ENCODE measurements at places on chromosomes 6 and 20.

GRCh38 chr20:38633577-38634093, 32.0 kb downstream of the ARHGAP40 start:
- DNase-seq, result peak; percentile 84

DNA sequence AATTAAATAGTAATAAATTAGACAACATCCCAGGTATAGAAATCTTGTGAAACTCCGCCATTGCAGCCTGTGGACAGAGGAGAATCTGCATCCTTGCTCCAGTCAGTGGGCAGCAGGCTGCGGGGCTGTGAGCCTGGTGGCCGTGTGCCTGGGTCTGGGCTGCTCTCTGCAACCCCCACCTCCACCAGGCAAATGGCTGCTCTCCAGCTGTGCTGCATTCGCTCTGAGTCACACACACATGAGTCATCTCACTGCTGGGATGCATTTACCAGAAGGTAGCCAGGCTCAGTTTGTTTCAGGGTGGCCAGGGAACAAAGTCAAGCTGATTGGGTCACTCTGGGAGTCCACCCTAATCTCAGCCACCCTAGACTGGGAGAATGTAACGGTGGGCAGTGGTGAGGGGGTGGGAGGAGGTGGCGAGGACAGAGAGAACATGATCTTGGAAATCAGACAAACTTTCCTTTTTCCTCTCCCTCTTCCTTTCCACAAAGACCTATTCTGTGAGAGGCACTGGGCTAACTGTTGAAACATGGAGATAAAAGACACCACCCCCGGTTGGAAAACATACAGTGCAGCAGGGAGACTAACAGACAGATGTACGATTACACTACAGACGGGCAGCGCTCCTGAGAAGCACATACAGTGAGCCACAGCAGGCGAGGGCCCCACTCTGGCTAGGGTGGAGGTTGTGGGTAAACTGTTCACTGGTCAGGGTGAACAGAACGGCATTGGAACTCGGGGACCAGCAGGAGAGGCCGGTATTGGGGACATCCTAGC, 59.2 kb downstream of the TRAM2 start:
- no peak for DNase-seq

GRCh38 chr6:37049758-37050044, 44.2 kb downstream of the FGD2 start:
- no peak for DNase-seq

GRCh38 chr6:47160702-47161101, 118.6 kb upstream of the ADGRF1 start:
- no peak for DNase-seq

- DNase-seq, result peak; percentile 63
Measured at GRCh38 chr20:35992713-35993335, 24.4 kb downstream of the CNBD2 start.

GRCh38 chr6:53679446-53679933, 13.9 kb upstream of the KLHL31 start:
- no peak for DNase-seq

GRCh38 chr20:47927944-47928343, 142.7 kb upstream of the SULF2 start:
- no peak for DNase-seq

DNA sequence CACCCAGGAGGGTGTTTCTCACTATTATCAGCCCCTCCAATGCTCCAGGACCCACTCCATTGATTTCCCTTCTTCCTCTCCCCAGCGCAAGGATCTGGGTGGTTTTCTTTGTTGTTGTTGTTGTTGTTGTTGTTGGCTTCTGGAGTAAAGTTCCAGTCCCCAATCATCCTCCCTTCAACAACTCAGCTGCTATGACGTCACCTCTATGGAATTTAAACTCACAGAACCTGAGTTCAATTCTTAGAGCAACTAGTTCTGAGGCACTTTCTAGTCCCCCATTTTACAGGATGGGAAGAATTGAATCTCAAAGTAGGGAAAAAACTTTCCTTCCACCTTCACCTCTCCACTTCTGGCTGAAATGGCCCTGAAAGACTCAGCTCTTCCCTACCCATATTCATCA, 9.7 kb upstream of the WFDC8 start:
- no peak for DNase-seq

- no peak for DNase-seq
Measured at GRCh38 chr6:35041086-35041861, 99.9 kb downstream of the TCP11 start.

DNA sequence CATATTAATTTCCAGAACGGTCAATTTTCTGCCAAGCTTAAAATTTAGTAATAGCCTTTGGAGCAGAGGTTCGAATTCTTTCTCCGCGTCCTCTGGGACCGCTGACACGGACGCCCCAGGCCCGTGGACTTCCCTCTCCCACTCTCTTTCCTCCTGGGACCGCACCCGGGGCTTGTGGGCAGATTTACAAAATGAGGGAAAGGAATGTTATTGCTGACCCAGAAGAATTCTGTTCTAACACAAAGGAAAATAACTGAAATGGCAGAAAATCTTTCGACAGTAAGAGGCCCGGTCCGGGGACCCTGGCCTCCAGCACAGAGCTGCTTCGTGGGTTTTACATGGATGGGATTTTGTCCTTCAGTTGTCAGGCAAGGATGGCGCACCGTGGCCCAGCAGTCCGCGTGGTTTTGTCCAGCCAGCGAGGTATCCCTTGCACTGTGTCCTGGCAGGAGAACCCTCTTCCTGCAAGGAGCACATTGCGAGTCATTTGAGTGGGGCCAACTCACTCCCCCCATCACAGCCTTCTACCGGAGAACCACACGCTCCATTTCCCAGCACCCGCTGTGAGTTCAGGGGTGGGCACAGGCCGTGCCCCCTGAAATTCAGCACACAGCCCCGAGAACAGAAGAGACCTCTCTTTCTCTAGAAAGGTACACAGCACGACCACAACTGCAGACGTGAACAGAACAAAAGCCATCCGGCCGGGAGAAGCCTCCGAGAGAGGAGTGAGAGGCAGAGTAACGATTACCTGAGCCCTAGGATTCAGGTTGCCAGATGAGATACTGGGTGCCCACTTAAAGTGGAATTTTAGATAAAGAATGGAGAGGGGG, 106.0 kb upstream of the AFDN start:
- DNase-seq, result peak; percentile 37

DNA sequence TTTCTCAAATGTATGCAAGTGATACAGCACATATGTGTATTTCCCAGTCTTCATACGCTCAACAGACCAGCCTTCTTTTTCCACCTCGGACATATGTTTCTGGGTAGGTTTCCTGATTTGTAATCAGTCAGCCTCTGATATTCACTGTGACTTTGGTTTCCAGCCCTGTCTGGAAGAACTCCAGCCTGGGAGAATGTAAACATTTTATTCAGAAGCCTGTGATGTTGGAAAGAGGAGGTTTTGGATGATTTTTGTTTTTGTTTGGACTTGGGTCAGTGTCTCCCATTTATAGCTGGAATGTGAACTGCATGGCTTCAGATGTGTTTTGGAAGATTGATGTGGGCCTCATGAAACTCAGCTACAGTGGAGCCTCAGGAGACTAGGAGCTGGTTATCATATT, 172.2 kb upstream of the CENPW start:
- DNase-seq, result no peak

- peak; percentile 67 for DNase-seq
Measured at GRCh38 chr20:44646023-44646640, 5.4 kb downstream of the ADA start.

DNA sequence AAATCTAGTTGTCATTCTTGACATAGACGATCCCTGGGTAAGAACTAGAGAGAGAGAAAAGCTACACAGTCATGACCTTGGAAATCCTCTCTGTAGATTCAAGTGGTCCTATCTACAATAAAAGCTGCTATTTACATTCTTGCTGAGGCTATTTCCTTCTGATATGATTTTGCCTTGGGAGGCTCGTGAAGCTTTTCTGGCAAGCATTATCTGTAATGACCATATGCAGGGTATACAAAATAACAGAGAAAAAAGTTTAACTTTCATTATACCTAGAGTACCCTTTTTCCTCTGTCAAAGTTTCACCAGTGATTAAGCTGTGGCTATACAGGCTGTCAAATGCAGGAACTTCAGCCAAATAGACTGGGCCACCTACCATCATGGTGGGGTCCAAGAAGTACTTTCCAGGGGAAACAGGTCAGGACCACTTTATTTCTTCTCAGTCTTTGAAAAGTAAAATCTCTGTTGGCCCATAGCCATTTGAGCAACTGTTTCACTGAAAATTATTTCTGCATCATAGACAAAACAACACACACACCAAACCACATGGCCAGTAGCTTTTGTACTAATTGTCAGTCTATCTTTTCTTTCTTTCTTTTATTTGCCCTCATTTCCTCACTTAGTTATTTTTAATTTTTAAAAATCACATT, 677.0 kb upstream of the ID4 start:
- DNase-seq, result no peak

GRCh38 chr20:38120625-38120988, 44.5 kb downstream of the TGM2 start:
- DNase-seq, result no peak

DNA sequence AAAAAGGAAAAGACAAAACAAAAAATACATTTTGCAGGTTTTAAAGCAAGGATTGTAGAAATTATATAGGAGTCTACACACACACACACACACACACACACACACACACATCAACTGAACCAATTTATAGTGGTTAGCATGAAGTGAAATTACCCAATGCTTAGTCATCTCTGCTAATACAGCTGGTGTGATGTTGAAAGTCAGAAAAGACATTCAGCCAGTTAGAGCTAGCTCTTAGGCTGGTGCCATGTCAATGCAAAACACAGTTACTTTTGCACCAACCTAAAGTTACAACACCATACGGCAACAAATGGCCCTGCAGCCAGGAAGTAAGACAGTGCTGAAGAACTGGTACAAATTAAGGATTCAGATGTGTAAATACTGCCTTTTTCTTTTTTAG, 15.2 kb downstream of the FAM210B start:
- DNase-seq, result no peak

- no peak for DNase-seq
Measured at GRCh38 chr20:539848-540247, 3.7 kb downstream of the CSNK2A1 start.

GRCh38 chr6:79056226-79056625, 21.8 kb downstream of the PHIP start:
- no peak for DNase-seq

GRCh38 chr6:127289934-127290333, 23.3 kb downstream of the RNF146 start:
- DNase-seq, result no peak

DNA sequence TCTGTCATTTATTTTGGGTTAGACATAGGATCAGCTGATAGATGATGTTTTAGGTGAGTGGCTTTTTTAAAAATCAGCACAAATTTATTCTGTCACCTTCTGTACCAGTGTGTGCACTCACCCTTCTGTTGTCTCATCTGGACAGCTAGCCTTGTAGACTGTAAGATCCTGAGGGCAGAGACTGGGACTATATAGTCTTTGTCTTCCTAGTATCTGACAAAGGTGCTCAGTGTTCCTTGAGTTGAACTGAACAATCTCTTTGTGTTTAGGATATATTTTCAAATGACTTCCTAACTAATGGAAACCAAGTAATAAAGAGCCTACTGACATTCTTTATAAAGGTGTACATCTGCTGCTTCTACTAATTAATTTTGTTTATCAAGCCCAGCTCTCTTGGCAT, 3.0 kb downstream of the DCBLD1 start:
- DNase-seq, result no peak

- no peak for DNase-seq
Measured at GRCh38 chr20:1931830-1932229, 36.6 kb downstream of the SIRPA start.

- DNase-seq, result no peak
Measured at GRCh38 chr6:82836022-82836575, 229.5 kb downstream of the UBE3D start.

GRCh38 chr20:45639687-45640086, 8.6 kb upstream of the WFDC9 start:
- no peak for DNase-seq

GRCh38 chr6:109794201-109794923, 103.3 kb downstream of the FIG4 start:
- no peak for DNase-seq

- no peak for DNase-seq
Measured at GRCh38 chr6:113018351-113019151, 671.4 kb downstream of the RFPL4B start.

- no peak for DNase-seq
Measured at GRCh38 chr6:35730745-35731413, 6.0 kb upstream of the ARMC12 start.

DNA sequence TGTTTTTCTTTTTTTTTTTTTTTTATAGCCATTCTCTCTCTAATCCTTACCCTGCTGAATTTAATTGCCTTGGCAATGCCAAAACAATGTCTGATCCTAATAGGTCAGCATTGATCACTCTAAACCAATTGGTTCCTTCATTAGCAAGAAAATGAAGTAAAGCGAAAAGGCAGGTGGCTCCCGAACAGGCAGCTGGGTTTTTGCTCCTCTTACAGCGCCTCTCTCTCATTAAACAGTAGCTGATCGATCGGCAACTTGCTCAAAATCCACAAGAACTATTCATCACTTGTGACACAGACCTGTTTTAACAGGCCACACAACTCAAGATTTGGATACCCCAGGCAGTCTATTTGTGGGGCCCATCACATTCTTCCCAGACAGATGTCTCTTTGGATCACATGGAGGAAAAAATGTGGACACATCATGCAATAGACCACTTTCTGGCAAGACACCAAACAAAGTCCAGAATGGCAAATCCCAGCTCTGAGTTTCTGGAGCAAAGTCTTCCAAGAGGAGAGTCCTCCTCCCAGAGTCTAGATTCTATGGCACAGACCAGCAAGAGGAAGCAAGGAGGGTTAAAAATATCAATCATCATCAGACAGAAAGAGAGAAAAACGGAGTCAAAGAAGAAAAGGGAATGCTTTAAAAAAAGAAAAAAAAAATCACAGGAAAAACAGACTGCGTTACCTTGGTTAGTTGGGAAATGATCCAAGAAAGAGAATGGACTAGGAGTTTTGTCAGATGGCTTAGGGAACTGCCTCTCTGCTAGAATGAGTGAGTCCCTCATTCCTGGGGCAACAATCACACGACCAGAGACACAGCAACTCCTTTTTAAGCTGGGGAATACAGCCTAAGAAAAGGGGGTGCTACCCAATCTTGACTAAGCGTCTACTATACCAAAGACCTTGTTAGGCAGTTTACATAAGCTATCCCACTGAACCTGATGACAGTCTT, 247.8 kb downstream of the BTBD9 start:
- no peak for DNase-seq

DNA sequence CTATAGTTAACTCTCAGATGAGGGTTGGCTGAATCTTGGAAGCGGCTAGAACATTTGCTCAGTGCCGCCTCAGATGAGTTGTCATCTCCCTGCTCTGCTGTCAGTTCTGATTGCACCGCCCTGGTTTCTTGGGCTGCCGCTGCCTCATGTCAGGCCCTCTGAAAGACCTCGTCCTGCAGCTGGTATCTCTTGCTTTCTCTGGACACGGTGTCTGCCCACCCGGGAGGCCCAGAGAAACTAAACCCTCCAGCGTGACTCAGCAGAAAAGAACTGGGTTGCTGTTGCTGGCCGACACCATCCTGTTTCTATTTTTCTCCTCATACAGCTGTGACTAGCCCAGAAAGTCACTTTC, 355.4 kb downstream of the CD83 start:
- no peak for DNase-seq

DNA sequence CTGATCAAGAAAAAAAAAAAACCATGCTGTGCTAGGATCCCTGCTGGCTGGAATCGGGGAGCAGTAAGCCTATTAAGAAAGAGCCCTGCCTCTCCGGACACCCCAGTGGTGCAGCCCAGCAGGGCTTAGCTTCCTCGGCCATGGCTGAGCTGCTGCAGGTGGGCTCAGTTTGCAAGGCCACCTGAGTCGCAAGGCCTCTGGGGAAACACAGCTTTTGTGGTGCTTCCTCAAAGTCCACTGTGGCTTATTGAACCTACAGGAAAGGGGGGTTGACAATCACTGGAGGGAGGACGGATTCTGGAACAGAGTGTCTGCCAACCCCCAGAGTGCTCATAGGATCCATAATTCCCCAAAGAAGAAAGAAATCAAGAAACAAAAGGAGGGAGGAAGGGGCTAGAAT, 240.8 kb downstream of the SMOC2 start:
- DNase-seq, result no peak
